ENCODE measurements at places on chromosomes 7 and 10.

DNA sequence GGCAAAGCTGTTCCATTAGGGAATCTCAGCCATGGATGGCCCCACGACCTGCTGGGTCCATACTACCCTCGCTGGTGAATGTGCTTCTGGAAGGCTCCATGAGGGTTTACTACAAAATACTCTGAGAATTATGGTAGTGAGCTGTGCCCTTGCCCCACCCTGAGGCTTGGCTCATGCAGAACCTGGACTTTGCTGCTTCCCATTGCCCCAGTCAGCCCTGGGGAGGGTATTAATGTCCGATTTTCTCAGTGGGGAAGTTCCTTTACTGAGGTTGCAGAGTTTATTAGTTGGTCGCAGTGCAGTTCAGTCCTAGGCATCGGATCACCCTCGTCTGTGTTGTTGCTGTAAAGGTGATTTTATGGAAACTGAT is 310.1 kb downstream of the WDR37 start:
- no peak for DNase-seq

GRCh38 chr7:4996696-4997222 is 37.8 kb upstream of the MMD2 start:
- no peak for DNase-seq

GRCh38 chr10:82192665-82193064 is 317.7 kb downstream of the NRG3 start:
- DNase-seq, result no peak

- no peak for DNase-seq
Observed at GRCh38 chr7:67022511-67022910, 25.9 kb downstream of the TYW1 start.

DNA sequence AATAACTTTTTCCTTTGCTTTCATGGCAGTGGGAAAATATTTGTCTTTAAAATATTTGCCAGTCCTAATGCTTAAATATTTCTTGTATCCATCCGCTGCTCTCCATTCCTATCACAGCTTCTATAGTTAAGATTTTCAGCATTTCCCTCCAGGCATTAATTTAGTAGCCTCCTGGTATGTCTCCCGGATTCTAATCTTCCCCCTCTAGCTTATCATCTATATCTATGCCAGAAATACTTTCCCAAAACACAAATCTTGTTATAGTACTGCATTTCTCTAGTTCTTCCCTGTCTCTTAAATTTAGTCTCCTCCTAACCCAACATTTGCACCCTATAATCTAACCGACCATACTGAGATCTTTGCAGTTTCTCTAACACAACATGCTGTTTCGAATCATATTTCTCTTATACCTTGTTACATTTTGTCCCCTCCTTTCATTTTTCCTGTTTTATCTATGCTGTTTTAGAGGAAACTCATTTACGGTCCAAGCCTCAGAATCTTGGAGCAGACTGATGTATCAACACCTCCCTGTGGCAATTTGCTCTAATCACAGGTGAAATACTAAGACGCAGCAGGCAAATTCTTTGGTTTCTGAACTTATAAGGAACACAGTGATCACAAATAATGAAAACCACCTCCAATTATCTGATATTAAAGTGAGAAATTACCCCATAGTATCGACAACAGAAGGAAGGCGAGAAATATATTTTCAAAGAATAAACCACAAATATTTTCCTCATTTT is 10.3 kb downstream of the CNTNAP2 start:
- DNase-seq, result no peak
